Activated CD8-positive, alpha-beta memory T cell treated with anti-CD3 and anti-CD28 coated beads for 48 hours (primary cell): ENCODE measurements at places on chromosomes 4 and X.

DNA sequence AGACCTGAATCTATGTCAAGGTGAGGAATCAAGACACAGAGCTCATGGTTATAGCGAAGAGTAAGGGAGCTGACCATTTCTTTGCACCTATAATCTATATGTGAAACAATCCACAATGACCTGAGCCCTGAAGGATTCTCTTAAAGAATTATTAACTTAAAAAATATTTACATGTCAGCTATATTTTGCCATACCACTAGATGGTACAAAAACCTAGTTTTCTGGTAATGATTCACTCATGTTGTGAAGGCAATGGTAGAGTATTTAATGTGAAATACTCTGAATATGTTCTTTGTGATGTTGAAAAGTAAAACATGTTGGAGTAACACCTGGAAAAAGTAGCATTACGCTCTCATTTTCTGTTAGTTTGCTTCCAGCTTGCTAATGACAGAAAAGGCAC, 40.0 kb downstream of the VGLL1 start:
- DNase-seq = no peak

DNA sequence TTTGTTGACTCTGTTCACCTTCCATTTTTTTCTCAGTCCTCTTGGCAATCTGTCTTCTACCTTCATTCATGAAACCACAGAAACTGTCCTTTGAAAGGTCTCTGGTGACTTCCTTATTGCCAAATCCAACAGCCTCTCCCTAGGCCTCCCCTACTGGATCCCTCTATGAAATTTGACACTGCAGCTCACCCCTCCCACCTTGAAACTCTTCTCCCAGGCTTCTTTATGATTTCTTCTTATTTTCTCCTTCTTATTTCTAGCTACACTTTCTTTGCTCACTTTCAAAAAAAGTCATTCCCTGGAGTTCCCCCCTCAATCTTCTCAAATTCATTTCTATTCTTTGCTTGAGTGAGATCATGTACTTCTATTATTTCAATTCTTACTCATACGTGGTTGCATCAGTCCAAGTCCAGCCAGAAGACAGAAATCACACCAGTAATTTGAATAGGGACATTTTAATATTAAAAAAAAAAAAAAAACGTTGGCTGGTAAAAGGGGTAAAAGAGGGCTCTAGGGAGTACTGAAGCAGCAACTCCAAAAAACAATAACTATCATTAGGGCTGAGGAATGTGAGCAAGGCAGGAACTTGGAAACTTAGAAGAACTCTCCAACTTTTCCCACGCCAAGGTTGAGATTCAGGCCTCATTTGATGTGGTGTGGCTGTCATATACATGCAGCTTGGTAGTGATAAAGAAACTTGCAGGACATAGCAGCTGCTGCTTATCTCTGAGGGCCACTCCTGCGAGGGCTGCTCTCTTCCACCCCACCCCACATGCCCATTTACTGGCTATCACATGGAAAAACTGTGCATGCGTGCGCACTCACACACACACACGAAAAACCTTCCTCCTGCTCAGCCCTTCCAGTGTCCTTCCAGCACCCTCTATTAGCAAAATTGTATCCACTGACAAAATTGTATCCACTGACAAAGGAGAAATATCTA, 169.8 kb upstream of the GALNT7 start:
- DNase-seq = no peak

GRCh38 chrX:72487661-72488060, 85.0 kb downstream of the HDAC8 start:
- no peak for DNase-seq

- no peak for DNase-seq
These were observed 18.6 kb downstream of the AIMP1 start for GRCh38 chr4:106334741-106335470.

GRCh38 chr4:92333016-92333415, 29.2 kb downstream of the GRID2 start:
- DNase-seq = no peak
